ENCODE measurements at places on chromosomes 7 and 10.

DNA sequence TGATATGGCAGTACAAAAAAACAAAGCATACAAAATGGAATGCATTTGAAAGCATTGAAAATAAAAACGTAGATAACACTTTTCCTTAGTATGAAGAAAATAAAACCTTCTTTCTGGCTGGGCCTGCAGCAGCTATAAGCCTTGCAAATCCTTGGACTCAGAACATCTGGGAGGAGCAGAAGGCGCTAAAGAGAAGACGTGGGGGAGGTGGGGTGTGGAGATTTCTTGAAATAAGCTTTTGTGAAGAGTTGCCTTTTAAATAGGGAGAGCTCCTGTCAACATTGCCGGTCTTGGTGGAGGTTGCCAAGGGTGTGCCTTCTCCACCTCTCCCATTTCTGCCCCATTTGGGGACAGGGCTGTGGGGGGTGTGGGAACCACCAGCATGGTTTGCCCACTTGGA, 128.7 kb downstream of the TMEM178B start:
- no peak for DNase-seq

DNA sequence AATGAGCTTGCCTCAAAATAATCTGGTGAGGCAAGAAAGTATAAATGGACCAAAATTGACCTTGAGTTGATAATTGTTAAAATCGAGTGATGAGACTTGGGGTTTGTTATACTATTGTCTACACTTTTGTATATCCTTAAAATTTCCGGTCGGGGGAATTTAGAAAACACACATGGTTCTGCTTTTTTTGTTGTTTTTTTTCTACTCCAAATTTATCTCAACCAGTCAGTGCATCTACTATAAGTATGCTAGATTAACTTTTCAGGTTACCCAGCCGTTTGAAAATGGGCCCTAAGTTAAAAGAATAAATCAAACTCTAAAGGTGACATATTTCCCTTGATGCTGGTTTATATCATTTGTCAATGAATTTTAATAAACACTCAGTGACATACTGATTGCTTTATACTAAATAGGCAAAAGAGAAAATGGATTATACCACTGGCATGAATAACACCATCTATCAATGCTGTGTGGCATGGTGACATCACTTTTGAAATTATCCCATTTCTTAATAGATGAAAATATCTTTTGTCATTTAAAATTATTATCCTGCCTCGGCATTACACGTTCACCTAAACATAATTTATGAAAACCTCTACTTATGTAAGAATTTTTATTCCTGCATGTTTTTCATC, 40.3 kb upstream of the ST8SIA6 start:
- no peak for DNase-seq

GRCh38 chr10:66307826-66308225, 618.0 kb upstream of the LRRTM3 start:
- no peak for DNase-seq

GRCh38 chr10:44572146-44572545, 187.2 kb upstream of the CXCL12 start:
- no peak for DNase-seq

- DNase-seq = no peak
Observed at GRCh38 chr10:78316451-78316931, 282.8 kb downstream of the RPS24 start.

DNA sequence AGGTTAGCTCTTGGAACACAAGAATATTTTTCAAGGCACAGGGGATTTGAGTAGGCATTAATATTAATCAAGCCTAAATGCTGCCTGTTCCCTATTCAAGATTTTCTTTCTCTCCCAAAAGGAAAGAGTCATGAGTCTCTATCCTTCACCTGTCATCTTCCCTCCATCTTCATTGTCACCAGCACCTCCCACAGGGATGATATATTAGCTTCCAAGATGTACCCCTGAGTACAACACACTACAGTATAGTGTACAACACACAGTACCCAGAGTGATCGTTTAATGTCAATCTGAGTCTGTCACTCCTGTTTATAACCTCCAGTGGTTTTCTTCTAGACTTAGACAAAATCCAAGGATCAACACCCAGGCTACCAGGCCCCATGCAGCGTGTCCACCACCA, 50.1 kb downstream of the FAM13C start:
- no peak for DNase-seq

DNA sequence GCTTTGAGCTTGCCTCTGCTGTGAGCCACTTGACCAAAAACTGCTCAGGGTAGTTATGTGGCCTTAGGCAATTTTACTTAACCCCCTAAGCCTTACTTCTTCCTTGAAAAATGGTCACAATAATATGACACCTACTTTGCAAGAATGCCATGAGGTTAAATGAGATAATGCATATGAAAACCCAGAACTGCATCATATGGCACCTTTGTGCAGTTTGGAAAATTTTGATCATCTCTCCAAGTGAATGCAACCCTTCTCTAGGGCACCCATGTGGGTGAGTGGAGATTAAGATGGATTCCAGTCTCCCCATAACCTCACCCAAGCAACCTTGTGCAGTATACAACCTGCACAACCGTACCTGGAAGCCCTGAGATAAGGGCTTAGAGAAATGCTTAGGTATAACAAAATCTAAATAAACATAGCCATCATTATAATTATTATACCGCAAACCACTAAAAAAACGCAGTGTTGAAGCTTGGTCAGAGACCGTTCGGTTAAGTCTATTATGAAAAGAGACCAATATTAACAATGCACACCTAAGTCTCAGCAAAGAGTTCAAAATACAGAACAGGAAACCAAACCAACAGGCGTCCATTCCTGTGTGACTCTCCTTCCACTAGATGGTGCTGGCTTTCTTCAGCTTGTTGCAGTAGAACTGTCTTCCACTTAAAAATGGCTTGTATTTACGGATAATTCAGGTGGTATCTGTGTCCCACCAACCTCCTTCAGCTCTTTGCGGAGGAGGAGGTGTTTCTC, 21.0 kb upstream of the ASB15 start:
- DNase-seq = no peak

- no peak for DNase-seq
Observed at GRCh38 chr10:89700923-89701241, 508 bp upstream of the KIF20B start.

DNA sequence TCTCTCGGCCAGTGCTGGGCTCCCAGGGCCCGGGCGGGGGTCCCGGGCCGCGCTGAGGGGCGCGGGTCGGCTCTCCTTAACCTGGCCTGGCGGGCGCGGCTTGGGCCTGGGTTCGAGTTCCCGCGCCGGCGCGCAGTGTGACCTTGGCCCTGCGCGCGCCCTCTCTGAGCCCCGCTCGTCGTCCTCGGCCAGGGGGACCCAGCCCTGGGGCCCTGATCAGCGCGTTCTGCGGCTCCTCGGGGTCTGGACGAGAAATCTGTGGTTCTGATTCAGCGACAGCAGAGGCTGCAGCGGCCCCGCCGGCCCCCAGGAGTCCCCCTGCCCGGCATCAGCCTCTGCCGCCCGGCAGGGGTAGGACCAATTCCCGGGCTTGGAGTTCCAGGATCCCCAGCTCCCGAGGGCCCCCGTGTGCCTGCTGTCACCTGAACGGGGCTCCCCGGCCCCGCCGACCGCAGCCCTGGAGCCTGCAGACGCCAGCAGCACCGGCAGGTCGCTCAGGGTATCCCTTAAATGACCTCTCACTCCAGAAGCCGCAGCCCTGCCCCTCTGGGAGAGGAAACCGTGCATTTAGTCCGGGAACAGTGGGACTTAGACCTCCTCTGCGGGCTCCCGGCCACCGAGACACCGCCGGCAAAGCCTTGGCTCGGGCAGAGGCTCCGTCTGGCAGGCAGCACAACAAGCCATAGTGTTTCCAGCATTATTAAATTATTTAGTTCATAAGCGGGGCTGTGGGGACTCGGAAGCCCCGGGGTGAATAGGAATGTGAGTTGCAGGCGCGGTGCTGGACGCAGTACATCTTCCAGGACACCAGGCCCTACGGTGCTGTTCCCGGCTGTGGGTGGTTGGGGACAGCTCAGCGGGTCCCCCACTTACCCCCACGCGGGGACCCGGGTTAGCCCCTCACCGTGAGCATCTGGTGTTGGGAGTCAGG, 572 bp downstream of the CHST12 start:
- no peak for DNase-seq

DNA sequence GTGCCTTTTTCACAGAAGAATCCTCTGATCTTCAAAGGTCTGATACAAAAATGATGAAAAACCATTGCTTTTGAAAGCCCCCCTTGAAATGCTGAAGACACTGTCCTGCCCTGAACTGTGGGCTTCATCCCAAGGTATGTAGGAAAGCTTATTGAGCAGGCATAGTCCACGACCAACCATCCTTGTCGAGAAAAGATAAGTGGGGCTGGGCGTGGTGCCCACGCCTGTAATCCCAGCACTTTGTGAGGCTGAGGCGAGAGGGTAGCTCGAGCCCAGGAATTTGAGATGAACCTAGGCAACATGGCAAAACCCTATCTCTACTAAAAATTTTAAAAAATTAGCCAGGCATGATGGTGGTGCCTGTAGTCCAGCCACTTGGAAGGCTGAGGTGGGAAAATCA, 25.6 kb downstream of the TACR2 start:
- DNase-seq = no peak

DNA sequence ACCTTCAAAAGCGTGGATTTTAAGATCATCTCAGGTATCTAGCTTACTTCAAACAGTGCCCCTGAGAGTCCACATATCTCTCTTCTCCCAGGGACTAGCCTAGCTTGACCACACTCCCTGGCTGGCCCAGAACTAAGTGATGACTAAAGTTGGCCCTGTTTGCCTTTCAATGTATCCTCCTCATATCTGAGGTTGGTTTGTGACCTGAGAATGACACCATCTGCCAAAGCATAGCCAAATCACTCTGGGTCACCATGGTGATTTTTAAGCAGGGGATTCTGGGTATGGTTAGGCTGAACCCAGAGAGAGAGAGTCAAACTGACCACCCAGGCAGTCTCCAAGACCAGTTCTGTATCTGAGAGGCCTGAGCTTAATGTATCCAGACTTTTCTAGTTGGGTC, 16.2 kb downstream of the CNNM1 start:
- DNase-seq = no peak

GRCh38 chr10:129891806-129892205, 72.3 kb downstream of the EBF3 start:
- DNase-seq = no peak

GRCh38 chr7:16357921-16358320, 63.4 kb downstream of the CRPPA start:
- no peak for DNase-seq

GRCh38 chr7:155189590-155189989, 108.1 kb upstream of the INSIG1 start:
- no peak for DNase-seq

- DNase-seq = no peak
Observed at GRCh38 chr7:11313801-11314200, 340.1 kb downstream of the PHF14 start.

DNA sequence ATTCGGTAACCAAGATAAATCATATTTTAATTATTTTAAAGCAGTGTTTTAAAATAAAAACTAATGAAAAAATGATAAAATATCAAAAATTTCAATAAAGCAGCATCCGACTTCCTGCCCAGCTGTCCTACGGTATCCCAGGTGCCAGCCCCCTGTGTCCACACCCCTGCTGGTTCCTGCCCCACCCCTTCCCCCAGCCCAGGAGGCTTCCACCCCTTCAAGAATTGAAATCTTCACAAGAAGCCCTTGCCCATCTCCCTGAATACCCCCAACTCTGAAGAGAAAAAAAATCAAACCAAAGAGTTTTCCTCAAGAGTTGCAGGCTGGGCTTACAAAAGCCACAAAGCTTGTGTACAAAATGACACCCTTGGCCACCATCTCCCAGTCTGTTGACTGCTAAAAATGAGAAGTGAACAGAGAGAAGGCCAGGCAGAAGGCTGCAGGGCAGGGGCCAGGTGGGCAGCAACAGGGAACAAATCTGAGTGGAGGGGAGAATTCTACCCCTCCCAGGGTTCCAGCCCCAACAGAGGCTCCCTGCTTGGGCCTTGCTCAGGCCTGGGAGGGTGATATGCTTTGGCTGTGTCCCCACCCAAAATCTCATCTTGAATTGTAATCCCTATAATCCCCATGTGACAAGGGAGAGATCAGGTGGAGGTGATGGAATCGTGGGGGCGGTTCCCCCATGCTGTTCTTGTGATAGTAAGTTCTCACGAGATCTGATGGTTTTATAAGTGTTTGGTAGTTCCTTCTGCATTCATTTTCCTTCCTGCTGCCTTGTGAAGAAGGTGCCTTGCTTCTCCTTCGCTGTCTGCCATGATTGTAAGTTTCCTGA, 14.5 kb downstream of the GPRIN2 start:
- no peak for DNase-seq

DNA sequence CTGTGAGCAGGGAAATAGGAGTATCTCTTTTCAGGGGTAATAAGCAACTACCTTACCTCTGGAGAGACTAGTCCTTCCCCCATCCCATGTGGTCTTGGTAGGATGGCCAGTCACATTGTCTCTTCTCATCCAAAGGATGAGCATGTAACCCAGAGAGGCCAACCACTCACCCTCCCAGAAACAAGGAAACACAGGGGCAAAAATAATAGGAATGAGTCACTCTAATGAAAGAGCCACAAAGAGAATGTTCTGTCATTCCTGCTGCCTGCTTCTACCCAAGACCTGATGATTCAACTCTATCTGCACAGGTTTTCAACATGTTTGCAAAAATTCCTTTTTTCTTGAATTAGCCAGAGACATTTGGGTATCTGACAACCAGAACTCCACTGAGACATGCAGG, 99.3 kb upstream of the NFE2L3 start:
- DNase-seq = no peak

DNA sequence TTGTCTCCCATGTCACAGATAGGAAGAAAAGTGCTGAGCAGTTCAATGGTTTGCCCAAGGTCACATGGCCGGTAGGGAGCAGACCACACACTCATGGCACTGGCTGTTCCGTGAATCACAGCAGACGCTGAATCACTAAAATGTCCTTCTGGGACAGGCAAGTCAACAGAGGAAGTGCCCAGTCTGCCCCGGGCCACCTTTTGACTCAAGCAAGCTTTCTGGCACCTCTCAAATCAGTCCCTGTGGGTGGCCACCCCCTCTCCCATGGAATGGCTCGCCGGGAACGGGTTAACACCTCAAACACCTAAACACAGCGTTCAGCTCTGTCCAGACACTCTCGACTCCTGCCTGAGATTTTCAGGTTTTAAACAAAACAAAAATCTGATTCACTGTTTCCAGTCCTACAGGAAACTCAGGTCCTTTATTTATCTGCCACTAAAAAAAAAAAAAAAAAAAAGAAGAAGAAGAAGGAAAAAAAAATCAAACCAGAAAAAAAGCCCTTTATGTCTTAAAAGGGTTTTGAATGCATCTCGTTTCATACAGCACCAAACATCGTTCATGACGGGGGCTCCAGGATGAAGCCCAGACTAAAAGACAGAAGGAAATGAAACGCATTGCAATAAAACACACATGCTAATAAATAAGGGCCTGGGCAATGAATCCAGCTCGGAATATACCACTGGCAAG, 15.5 kb downstream of the CARD11 start:
- DNase-seq = no peak
